ENCODE measurements at places on chromosomes 3 and 15.

DNA sequence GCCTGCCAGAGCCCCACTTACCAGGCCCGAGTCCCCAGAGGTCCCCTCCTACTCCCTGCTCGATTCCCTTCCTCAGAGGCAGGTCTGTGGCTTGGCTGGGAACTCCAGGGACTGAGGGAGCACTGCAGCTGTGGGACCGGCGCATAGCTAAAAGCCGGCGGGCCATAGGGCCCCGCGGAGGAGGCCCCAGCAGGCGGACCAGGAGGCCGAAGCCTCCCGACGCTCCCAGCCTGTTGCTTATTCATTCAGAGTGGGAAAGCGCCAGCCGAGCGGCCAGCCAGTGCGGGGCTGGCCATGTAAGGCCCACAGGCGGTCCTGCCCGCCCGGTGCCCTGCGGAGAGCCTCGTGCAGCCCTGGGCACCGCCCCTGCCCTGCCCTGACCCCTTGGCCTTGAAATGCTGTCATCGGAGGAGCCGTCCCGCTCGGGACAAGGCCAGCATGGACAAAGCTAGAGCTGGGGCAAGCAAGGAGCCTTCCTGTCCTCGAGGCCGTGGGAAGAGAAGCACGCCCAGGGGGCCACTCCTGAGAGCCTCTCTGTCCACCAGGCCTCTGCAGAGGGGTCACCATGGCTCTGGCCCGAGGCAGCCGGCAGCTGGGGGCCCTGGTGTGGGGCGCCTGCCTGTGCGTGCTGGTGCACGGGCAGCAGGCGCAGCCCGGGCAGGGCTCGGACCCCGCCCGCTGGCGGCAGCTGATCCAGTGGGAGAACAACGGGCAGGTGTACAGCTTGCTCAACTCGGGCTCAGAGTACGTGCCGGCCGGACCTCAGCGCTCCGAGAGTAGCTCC, at the start of gene LOXL1:
TSS of gene LOXL1 (plus strand) at position 244 of the 784 bp plus-strand sequence. CDS start at position 566, 322 bp downstream.
- DNase-seq = peak; percentile 78

DNA sequence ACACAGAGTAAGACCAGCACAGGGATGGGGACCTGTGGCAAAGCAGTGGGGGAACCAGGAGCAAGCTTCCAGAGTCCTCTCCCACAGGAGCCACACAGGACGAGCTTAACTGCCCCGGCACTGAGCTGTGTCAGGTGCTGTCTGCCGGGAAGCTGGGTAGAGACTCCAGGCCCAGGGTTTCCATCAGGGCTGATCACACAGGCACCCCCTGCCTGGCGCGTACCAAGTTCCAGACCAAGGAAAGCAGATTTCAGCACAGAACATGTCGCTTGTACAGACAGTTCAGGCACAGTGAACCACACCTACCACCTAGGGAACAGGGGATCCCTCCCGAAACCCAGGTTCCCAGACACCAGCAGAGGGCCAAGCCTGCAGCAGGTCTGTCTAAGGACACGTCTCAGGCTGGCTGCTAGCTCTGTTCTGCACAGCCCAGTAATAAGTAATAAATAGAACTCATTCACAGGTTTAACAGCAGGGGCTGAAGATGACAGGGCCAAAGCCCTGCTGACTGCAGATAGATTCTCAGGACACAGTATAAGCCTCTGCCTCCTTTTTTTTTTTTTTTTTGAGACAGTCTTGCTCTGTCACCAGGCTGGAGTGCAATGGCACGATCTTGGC, 30.2 kb upstream of the OCA2 start:
- peak; percentile 21 for DNase-seq

GRCh38 chr3:71299160-71299559, 284.4 kb downstream of the FOXP1 start:
- DNase-seq = no peak

GRCh38 chr3:61657689-61658088, 96.3 kb downstream of the PTPRG start:
- DNase-seq = no peak

- no peak for DNase-seq
Measured at GRCh38 chr15:46901001-46901400, 816.3 kb upstream of the SEMA6D start.
